ENCODE measurements at places on chromosomes 2 and 18. TPM values are rescaled to one million over a fixed set of nuclear protein-coding genes. Genes with fewer than 3 reads are reported as not detected.

GRCh38 chr18:62632788-62633455 lies 82.4 kb upstream of the PHLPP1 start:
- DNase-seq, result no peak

DNA sequence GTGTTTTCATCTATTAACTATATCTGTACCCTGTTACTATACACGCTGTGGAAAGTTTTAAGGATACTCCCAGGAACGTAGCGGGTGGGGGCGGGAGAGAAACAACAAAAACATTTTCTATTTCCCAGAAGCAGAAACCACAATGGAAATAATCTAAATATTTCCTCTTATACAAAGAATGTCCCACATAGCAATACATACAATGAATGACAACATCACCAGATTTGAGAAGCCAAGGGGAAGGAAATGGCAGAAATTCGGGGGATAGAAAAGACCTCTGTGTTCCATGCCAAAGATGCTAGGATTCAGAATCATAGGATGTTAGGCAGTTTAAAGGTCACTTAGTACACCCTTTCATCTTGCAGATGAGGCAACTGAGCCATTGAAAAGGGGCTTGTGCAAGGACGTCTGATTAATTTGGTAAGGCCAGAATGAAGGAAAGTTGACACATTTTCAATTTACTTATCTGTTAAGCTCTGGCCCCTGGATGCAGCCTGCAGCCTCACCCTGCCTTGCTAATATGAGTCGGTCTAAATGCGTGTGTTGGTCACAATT lies 41.1 kb upstream of the SCYGR1 start:
- no peak for DNase-seq

Gene TUBA3D
- not detected for total RNA-seq

Gene RAMP1
- 27.2 TPM for total RNA-seq

Measured in colonic mucosa (tissue), 4 donors.